ENCODE measurements at places on chromosomes 4 and X.

- DNase-seq = no peak
Measured at GRCh38 chrX:70096052-70096451, 33.8 kb downstream of the OTUD6A start.

GRCh38 chr4:159542296-159542695 is 439.4 kb downstream of the RAPGEF2 start:
- no peak for DNase-seq

GRCh38 chr4:53039741-53040458 is 177.8 kb downstream of the RASL11B start:
- DNase-seq = no peak

GRCh38 chr4:32163125-32163524 is 1443.0 kb downstream of the PCDH7 start:
- no peak for DNase-seq

GRCh38 chrX:96147681-96148080 is 537.0 kb upstream of the DIAPH2 start:
- no peak for DNase-seq

Data from left hindlimb (tissue), 1 donor.